CD4-positive, alpha-beta memory T cell (primary cell): ENCODE measurements at places on chromosomes 1 and 21. TPM values are rescaled to one million over a fixed set of nuclear protein-coding genes. Genes with fewer than 3 reads are reported as not detected.

The TTC22 gene
- total RNA-seq = 18.6 TPM

GRCh38 chr1:12380326-12381249 is 150.8 kb downstream of the VPS13D start:
- no peak for DNase-seq

- no peak for DNase-seq
Measured at GRCh38 chr1:6745073-6745472, 40.2 kb upstream of the CAMTA1 start.

The C1orf116 gene
- total RNA-seq = 0.14 TPM

DNA sequence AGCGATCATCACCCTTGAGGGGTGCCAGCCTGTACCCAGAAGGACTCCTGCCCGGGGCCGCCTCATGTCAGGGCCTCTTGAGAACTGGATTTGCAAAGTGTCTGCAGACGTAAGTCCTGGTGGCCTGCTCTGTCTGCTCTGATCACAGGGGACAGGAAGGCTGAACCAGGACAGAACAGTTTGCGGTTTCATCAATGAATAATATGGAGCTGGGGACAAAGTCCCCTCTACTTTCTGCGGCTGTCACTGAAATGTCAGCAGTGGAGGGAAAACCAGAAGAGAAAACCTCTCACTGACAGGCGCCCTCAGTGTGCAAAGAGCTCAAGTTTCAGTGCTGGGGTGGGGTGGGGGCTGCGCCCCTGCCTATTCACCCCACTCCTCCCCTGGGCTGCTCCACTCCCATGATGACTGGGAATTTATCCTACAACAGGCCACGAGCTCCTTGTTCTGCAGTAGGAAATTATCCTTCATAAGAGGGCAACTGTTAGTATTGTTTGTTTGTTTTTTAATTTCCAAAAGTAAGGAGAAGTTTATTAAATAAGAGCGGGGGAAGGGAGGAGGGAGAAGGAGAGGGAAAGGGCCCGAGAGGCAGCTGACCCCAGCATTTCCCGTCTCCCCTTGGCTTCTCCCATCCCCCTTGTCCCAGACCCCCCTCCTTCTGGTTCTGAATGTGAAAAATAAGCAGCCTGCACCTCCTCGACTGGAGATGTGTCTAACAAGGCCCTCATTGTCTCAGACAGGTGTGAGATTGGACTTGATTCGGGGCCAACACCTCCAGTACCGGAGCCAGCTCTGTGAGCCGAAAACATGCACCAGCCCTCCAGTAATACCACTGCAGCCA is 149.2 kb downstream of the CLIC6 start:
- no peak for DNase-seq

- no peak for DNase-seq
Measured at GRCh38 chr1:116558140-116558549, 12.7 kb downstream of the CD58 start.

The AVPR1B gene
- not detected for total RNA-seq

DNA sequence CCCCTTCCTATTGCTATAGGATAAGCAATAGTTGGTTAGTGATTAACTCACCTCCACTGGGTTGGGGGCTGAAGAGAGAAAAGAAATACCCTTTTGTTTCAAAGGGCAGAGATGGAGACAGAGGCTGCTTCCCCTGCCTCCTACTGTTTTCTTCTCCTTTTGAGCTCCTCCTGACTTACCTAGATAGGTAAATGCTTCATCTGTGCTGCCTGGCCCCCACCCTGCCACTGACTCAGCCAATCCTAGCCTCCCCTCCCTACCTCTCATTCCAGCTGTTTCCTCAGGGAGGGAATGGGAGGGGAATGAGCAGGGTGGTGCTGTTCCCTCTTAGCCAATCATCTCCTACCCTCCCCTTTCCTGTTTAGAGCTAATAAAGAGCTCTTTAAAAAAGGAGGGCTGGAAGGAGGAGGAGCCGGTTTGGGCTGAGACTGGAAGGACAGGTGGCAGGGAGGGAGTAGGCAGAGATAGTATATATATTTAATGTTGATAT is at the start of gene C1orf116:
TSS of gene C1orf116 (minus strand) at position 229 of the 490 bp plus-strand sequence. CDS start 5,158 bp downstream, outside the sequence.
- no peak for DNase-seq

DNA sequence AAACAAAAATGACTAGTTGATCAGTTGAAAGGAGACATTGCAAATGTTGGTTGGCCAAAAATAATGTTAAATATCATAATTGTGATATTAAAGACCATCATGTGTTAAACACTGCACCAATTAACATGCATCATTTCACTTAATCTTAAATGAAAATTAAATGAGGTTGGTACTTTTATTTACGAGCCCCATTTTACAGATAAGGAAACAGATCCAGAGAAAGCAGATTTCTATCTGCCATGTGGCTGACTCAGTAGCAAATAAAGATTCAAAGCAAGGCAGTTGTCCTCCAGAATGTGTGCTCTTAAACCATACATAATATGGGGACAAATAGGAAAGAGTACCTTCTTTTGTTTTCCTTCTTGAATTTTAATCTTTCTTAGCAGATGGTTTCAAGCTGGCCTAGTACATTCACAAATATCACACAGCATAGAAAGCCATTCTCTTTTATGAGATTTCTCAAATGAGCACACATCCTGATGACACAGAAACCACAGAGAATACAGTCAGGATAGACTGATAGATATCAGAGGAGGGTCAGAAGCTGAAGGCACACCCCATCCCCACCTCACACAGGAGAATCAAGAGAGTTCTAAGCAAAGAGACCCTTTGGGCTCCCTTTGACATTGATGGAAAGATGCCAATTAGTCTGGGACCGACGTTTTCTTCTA is 647.9 kb upstream of the CAMK1G start:
- DNase-seq = no peak

DNA sequence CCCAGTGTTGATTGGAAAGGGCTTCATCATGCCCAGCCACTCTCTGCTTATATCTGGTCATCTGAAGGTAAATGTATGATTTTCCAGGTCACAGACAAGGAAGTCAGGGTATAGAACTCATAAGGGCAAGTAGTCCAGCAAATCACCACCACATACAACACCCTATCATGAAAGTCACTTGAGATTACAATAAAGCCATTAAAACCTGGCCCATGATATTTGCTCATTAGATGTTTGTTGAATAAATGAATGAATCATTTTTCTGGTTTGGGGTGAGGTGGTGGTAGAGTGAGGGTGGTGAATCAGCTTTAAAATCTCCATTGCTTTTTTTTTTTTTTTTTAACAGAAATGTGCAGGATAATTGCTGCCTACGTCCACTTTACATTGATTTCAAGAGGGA is 91.9 kb downstream of the TGFB2 start:
- DNase-seq = no peak

The MROH9 gene
- total RNA-seq = not detected

- no peak for DNase-seq
Measured at GRCh38 chr1:245587435-245588115, 432.8 kb downstream of the KIF26B start.

The ERO1B gene
- 23.0 TPM for total RNA-seq

The PTBP2 gene
- 21.0 TPM for total RNA-seq

DNA sequence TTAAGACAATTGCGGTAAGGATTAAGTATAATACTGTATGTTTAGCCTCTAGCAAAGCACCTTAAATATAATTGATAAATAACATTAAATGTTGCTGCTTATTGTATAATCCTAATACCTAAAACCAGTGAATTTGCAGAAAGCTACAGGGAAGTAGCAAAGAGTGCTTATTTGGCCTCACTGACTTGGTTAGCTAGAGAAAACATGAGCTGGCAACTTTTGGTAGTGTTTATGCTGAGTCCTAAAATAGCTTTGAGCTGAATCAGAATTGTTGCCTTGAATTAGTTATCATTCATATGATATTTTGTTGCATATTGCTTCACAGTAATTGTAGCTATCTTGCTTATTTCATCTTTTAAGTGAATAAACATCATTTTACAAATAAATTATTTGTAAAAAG is 3.5 kb downstream of the TRIM67 start:
- DNase-seq = no peak

The ADPRS gene
- total RNA-seq = 28.6 TPM

The RHEX gene
- total RNA-seq = 0.55 TPM

DNA sequence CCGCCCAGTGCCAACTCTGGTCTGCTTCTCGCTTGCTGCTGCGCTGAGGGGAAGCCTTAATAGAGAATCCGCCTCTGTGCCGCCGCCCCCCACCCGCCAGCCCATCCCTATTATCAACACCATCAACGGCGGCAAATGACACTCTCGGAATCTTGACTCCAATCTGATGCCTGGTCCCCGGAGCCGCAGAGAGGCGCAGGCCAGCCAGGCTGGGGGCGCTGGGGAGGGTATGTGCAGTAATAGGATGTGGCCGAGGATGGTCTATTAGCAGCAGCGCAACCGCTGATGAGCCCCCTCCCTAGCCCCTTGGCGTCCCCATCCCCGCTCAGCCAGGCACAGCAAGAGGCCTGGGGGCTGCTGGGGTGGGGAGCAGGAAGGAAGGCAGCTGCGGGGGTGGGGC is 15.1 kb upstream of the DMBX1 start:
- no peak for DNase-seq

DNA sequence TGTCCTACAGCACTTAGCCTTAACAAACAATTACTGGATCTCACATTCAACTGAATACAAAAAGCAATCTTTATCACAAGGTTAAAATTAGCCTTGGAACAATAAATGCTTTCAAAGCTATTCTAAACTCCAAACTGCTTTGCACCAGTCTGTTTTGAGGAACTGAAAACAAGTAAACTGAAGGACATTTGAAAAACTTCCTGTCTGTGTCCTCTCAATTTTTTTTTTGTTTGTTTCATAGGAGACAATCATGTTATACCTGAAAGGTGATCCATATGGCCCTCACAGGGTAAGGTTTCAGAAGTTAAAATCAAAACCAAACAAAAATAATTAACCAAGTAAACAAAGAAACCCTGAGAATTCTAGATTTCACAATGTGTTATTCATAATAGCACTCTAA is 459.1 kb downstream of the DPYD start:
- no peak for DNase-seq

- no peak for DNase-seq
Measured at GRCh38 chr1:34212673-34213072, 36.0 kb downstream of the C1orf94 start.

GRCh38 chr1:222759451-222760035 is 22.5 kb downstream of the FAM177B start:
- no peak for DNase-seq

DNA sequence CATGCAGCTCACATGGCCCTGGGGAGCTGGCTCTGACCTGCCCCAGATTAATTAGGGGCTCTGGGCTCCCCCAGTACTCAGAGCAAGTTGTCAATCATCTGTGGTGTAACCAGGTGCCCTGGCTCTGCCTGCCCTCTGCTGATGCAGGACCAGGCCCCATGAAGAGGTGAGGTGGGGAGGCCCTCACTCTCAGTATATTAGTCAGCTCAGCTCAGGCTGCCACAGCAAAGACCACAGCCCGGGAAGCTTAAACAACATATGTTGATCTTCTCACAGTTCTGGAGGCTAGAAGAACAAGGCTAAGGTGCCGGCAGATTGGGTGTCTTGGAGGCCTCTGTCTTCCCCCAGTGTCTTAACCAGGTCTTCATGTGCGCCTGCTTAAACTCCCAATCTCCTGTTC is 66.5 kb downstream of the FCRL5 start:
- DNase-seq = no peak

DNA sequence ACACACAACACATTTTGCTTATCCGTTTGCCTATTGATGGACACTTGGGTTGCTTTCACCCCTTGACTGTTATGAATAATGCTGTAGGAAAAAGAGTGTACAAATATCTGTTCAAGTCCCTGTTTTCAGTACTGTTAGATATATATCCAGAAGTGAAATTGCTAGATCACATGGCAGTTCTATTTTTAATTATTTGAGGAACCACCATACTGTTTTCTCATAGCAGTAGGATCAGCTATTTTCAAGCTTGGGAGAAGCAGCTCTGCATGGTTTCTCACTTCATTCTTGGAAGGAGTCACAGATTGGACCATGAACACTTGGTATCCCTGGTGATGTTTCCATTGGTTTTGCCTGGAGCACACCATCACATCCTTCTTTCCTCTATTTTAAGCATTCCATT is 114.4 kb upstream of the ZP4 start:
- DNase-seq = no peak

GRCh38 chr21:41772351-41773080 is 5.7 kb upstream of the RIPK4 start:
- DNase-seq = no peak

- DNase-seq = no peak
Measured at GRCh38 chr1:61457526-61458040, 267.4 kb downstream of the TM2D1 start.

The NR5A2 gene
- total RNA-seq = not detected

DNA sequence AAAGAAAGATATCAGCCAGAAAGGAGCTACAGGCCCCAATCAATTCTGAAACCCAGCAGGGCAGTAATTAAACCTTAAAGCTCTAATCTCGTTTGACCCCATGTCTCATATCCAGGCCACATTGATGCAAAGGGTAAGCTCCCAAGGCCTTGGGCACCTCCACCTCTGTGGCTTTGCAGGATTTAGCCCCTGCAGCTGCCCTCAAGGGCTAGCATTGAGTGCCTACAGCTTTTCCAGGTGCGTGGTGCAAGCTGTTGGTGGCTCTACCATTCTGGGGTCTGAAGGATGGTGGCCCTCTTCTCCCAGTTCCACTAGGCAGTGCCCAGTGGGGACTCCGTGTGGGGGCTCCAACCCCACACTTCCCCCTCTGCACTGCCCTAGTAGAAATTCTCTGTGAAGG is 429.9 kb downstream of the NPHP4 start:
- DNase-seq = no peak

DNA sequence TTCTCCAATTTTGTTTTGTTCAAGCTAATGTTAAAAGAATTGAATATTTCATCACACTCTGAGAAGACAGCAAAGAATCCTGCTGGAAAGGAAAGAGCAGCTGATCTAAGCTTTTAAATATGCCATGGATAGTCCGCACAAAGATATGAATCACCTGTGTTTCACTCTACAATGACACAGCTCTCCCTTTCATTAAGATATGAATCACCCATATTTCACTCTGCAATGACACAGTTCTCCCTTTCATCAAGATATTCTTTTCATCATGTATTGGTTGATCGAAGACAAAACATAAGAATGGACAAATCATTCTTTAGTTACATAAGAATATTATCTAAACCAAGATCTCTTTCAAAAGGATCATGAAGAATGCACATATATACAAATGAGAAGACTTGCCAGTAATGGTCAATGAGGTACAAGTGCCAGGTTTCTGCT is 367.3 kb downstream of the SMYD3 start:
- DNase-seq = no peak

DNA sequence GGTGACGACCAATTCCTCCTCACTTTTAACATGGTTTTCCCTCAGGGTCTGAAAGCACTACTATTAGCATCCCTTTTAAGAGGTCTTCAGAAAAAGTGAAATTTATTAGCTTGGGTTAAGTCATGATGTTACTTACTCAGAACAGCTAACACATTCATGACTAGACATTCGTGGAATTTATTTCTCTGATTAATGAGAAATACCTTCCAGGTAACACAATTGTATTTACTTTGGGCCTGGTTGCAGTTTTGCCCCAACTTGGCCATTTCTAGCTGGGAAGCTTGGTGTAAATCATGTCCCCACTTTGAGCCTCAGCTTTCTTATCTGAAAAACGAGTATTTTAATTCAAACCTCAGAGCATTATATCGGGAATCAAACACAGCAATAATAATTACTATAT is 119.2 kb upstream of the SPATA6 start:
- no peak for DNase-seq

The MGST3 gene
- 74.0 TPM for total RNA-seq

The STYXL2 gene
- total RNA-seq = not detected
